Stimulated activated CD8-positive, alpha-beta memory T cell treated with anti-CD3 and anti-CD28 coated beads, Interleukin-4, amount 100 ng/mL, for 24 hours (primary cell): ENCODE measurements at places on chromosomes 3 and 15.

- no peak for DNase-seq
These were observed 106.5 kb upstream of the P2RY1 start for GRCh38 chr3:152728231-152728980.

- no peak for DNase-seq
These were observed 4.8 kb downstream of the PAQR9 start for GRCh38 chr3:142958707-142959106.

GRCh38 chr3:187025254-187025655, 94.9 kb downstream of the ST6GAL1 start:
- DNase-seq: no peak

GRCh38 chr3:72536206-72536877, 311.9 kb downstream of the SHQ1 start:
- DNase-seq: no peak

DNA sequence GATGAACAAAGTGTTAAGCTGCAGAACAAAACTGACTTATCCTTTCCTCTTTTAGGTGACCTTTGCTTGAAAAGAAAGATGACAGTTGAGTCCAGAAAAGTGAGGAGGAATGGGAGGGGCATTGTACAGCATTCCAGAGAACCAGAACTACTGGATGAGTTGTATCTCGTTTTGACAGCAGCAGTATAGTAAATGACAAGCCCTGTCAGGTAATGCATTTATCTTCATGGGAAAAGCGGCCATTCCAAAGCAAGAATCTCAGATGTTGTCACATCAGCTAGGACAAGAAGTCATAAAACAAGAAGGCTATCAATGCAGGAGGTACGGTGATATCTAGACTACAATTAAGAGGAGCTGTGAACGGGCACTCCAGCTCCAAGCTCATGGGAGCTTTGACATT, 421.5 kb downstream of the MAGI1 start:
- no peak for DNase-seq

- no peak for DNase-seq
These were observed 6.4 kb downstream of the TEX9 start for GRCh38 chr15:56371495-56372147.

DNA sequence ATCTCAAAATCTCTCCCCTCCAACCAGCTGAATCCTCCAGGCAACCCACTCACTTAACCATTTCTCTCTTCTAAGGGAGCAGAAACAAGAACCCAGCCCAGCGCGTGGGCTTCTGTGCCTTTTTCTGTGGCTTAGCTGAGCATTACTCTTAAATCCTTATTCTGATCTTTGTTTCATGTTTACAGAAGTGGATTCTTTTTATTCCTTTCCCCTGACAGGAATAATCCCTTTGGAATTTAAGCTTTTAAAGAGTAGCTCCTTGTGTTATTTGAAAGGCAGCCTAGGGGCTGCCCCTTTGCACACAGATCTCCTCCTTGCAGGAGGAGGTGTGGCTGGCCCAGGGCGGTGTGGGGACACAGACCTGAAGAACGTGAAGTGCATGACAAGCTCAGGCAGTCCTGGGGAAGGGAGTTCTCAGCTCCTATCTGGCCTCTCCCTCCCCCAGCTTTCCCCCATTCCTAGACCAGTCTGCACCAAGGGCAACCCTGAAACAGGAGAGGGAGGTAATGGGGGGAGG, 77.1 kb upstream of the UBE2E1 start:
- DNase-seq: no peak

DNA sequence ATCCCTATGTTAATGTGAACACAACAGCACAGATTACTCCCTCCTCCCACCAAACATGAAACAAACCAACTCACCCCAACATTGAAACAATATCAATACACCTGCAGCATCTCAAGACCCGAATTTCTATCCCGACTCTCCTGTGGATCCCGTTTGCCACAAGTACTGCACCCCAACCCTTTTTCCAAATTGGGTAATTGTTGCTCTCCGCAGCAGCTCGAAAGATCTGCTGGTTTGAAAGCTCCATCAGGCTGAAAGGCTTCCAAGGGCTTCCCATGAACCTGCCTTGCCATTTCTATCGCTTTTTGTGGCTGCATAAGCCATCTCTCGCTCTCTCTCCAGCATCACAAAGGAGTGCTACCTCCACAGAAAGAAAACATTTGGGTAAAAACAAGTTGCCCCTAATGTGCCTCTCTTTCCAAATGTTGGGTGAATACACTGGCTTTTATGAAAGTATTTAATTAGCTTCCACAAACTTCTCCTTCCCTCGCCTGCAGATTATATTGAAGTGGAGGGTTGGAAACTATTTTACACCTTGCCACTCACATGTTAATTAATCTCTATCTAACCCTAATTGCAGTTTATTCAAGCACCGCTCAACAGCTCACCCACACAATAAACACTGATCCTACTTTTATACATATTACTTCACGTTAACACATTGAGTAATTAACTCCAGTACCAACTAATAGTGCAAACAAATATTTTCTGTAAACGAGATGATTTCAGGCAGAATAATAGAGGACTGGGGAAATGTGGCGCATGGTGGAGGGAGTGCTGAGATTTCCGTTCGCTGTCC, 2.5 kb upstream of the FEZF2 start:
- DNase-seq: no peak

GRCh38 chr3:118817748-118818165, 216.9 kb downstream of the IGSF11 start:
- no peak for DNase-seq

DNA sequence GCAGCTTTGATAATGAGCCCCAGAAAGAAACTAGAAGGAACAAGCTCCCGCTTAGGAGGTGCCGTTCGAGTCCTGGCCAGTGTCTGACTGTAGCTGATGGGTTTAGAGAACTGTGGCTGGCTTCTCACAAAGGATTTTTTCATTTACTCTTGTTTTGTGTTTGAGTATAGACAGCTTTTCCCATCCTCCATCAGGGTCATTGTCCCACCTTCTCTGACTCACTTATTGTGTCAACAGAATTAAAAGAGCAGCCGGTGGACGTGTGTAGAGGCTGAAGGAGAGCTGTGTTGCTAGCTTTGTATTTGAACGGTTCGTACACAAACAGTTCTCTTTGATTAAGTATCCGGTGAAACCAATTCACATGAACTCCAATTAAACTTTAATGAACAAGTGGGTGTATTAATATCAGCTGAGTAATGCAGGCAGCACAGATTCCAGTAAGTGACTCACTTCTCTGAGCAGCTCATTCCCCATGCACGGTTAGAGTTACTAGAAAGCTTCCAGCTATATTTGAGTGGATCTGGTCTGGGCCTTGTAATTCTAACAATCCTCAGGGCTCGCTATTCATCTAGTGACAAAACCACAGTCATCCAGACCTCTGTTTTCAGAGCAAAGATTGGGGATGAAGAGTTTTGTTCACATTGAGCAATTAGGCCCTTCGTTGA, 141.0 kb downstream of the LPP start:
- DNase-seq: no peak

GRCh38 chr3:141561426-141562034, 74.7 kb downstream of the RASA2 start:
- no peak for DNase-seq

- no peak for DNase-seq
These were observed 176.6 kb upstream of the TRIM42 start for GRCh38 chr3:140501061-140501769.

DNA sequence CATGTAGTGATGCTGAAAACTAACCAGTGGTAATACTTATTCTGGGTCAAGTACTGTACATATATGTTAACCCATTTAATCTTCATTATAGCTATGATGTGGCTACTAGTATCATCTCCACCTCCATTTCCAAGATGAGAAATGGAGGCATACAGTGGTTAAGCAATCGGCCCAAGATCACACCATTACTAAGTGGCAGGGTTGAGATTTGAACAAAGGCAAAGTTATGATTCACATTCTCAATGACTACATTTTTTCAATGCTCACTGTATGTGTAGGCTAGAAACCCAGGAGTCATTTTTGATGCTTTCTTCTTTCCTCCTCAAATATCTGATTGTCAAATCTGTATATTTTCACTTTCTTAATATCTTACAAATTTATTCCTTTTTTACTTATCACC, 30.2 kb downstream of the ABI3BP start:
- no peak for DNase-seq

- DNase-seq: no peak
These were observed 80.9 kb downstream of the DUT start for GRCh38 chr15:48411971-48412591.

- no peak for DNase-seq
These were observed 476.6 kb upstream of the ROBO1 start for GRCh38 chr3:80244390-80244789.

DNA sequence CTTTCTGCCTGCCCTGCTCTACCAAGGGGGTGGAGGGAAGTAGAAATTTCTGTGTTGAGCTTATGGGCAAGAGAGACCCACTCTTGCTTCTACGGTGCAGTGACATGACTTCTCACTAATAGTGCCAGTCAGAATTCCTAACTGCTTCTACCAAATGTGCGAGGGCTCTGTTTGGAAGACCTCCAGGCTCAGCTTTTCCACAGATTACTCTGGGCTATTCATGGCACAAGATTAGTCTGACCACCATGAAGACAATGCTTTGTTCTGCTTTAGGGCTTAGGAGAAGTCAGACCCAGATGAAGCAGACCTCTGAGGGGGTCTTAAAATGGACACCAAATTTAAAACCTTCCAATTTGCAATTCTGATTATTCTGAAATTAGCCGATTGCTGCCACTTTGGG, 195.9 kb upstream of the TBC1D5 start:
- DNase-seq: no peak

DNA sequence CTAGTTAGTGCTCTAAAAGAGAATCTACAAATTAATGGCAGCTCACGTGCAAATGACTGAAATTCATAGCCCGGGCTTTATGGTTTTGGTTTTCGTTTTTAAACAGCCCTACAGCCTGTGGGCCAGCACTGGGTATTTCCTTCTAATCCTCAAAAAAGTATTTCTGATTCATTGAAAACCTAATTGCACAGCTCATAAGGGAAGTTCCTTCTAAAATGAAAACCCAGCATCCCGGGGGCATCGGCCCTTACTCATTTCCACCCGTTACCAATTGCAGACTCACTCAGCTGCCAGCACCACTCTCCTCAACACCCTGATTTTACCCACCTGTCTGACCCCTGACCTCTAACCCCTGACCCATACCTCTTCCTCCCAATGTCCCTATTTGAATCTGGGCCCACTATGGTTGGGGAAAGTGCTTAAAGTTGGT, 59.5 kb upstream of the ZNF148 start:
- DNase-seq: no peak

DNA sequence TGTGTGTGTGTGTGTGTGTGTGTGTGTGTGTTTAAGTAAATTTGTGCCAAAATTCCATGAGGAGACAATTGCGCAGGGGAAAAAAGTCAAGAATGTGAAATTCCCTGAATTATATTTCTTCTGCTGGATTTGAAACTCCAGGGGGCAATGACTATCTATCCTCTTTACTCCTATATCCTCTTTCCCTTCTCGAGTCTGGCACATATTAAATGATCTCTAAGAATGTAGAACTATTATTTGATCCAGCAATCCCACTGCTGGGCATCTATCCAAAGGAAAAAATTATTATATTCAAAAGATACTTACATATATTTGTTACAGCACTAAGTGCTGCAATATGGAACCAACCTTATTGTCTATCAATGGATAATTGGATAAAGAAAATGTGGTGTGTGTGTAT, 350.1 kb upstream of the ADAMTS9 start:
- no peak for DNase-seq

- DNase-seq: peak; percentile 17
These were observed 269.5 kb downstream of the SUCLG2 start for GRCh38 chr3:67384760-67385397.

- DNase-seq: no peak
These were observed 86.5 kb downstream of the SEMA6D start for GRCh38 chr15:47803767-47804166.

- no peak for DNase-seq
These were observed 361.5 kb upstream of the KCNH8 start for GRCh38 chr3:18786650-18787323.

- DNase-seq: peak; percentile 58
These were observed 225.1 kb upstream of the C2CD4B start for GRCh38 chr15:62389885-62390790.

DNA sequence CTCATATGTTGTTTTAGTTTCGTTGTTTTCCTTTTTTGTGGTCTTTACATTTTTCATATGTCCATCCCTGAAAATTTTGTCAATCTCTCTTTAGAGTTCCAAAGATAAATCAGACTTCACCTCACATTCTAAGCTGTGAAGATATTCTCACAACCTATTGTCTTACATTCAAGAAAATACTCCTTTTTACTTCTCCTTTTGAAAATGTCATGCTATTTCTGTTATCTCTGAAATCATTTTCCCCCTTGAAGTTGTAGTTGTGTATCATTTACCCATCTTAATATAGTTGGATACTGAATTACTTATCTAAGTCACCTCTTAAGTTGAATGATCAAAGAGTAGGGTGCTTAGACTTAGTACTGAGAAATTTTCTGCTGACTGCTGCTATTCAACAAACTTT, 74.3 kb downstream of the DCUN1D1 start:
- DNase-seq: no peak

GRCh38 chr15:78067328-78068228, 9.9 kb downstream of the TBC1D2B start:
- DNase-seq: no peak

- no peak for DNase-seq
These were observed 8.0 kb upstream of the LRRIQ4 start for GRCh38 chr3:169804681-169805080.

GRCh38 chr15:35852818-35853624, 307.1 kb upstream of the DPH6 start:
- DNase-seq: no peak

DNA sequence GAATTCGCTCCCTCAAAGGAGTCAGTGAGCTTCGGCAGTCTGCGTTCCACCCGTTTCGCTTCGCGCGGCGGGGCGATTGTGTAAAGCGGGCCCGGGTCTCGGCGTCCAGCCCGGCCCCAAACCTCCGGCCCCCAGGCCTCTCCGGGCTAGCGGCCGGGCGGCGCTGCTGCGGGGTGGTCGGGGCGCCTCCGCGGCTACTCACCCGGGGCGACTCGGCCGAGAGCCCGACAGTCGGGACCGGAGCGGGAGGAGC, 412 bp downstream of the CHDH start:
- no peak for DNase-seq

DNA sequence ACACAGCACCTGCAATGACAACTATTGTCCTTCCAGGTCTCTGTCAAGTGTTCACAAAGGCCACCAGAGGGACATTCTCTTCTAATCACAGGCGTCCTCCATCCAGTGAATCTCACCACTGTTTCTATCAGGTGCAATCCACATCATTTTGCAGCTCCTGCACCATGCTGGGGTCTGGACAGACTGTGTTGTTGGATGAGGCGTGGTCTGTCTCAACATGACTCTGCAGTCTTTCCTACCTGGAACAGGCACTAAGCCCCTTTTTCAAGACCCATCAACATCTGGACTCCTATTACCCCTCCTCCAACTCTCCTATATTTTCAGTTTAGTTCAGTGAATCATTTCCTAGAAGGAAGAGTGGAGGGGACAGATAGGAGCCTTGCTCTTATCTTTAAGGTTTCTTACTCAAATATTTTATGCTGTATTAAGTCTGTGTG, 31.5 kb upstream of the VEPH1 start:
- no peak for DNase-seq

DNA sequence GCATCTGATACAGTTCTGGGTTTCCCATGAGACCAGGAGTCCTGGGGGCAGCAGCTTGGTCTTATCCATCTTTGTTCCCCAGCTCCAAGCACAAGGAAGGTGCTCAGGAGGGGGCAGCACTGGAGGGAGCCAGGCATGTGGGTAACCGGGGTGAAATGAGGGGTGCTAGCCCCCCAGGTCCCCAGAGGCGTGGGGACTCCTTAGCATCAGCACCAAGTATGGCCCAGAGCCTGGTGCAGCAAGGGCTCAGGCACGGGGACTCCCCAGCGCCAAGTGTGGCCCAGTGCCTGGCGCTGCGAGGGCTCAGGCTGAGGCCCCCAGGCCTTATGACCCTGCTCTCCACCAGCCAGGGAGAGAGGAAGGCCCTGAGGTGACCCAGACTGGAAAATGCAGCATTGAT, 94.1 kb downstream of the CHSY1 start:
- DNase-seq: no peak
